Effector memory CD8-positive, alpha-beta T cell (primary cell): ENCODE measurements at places on chromosomes 1 and 21.

DNA sequence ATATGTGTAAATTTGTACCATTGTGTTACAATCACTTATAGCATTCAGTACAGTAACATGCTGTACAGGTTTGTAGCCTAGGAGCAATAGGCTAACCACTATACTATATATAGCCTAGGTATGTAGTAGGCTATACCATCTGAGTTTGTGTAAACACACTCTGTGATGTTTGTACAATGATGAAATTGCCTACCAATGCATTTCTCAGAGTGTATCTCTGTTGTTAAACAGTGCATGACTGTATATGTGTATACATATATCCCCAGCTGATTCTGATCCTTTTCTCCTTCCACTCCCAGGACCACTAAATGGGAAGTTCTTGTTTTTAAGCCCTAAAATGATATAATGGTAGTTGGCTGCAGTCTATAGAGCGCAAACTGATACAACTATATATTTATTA is 7.8 kb downstream of the GNPAT start:
- no peak for DNase-seq

DNA sequence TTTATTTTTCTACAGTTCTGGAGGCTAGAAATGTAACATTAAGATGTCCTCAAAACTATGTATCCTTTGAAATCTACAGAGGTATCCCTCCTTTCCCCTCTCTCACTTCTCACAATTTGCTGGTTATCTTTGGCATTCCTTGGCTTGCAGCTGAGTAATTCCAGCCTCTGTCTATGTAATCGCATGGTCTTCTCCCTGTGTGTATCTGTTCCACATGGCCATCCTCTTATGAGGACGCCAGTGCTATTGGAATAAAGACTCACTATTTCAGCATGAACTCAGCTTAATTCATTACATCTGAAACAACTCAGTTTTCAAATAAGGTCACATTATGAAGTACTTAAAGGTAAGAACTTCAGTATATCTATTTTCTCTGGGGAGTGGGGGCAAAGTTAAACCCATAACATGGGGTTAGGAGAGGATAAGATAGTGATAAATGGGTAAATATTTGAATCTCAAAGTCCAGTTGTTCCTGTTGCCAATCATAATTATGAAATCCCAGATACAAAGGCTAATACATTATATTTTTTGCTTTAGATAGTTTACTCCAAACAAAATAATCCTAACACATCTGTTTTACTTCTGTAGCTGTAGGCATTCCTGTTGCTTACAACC is 1290.8 kb downstream of the NCAM2 start:
- no peak for DNase-seq

- no peak for DNase-seq
These were observed 325.7 kb downstream of the TGFB2 start for GRCh38 chr1:218670875-218671274.

- no peak for DNase-seq
These were observed 617.5 kb upstream of the BEND5 start for GRCh38 chr1:49394200-49394599.

GRCh38 chr1:3735027-3735681 is 17.1 kb upstream of the CCDC27 start:
- DNase-seq, result no peak

DNA sequence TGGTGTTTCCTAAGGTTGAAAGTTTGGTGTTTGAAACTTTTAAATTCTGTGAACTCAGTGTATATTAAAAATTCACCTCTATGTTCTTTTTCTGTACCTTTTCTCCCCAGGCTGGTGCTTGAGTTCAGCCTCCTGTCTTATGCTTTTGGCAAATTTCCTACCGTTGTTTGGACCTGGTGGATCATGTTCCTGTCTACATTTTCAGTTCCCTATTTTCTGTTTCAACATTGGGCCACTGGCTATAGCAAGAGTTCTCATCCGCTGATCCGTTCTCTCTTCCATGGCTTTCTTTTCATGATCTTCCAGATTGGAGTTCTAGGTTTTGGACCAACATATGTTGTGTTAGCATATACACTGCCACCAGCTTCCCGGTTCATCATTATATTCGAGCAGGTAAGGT is 24.9 kb upstream of the AXDND1 start:
- no peak for DNase-seq

DNA sequence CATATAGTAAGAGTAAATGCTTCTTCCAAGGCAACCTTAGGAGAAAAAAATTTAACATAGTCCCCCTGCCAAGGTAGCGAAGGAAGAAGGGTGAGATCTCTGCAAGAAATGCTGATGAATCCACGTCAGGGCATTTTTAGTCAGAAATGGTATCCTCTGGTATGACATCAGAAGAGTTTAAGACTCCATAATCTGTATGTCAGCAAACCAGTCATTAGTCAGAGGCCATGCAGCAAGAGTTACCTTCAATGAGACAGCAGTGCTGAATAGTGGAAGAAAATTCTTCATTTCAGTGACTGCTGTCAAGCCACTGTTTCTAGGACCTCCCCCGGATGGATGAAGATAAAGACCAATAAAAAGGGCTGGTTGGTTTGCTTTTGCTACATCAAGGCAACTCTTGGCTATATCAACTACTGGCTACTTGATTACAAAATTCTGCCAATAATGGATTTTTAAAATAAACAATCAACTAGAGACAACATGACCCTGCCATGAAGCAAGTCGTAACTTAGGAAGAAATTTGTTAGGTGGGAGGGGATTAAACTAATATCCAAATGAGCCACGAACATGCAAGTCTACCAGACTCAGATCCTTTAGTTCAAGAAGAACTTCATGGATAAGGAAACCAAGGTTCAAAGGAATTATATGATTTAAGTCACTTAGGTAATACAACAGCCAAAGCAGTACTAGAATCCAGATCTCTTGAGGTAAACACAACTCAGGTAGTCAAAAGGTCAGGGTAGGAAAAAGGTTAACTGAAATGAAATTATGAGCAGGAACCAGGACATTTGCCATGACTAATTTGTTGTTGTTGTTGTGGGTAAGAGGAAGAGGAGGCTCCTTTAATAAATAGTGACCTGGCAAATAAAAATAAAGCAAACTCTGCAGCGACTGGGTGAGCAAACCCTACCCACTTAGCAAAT is 25.6 kb upstream of the GUCA2A start:
- no peak for DNase-seq

DNA sequence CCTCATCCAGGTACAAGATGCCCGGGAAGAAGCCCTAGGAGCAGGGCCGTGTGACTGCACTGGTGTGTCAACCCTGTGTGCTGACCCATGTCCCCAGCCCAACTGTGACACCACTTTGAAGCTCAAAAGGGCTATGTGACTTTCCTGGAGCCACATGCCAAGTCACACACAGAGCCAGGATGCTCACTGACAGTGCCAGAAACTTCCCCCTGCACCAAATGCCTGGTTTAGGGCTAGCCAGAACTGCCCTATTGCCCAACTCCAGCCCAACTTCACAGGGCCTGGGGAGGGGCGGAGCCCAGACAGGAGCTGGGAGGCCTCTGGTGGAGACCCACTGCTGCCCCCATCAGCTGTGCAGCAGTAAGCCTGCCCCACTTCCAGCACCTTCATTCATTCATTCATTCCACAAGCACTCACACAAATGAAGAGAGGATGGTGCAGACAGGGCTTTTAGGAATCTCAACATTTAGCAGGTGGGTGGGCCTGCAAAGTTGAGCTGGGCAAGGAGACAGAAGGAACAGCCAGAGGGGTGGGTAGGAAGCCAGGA is 36.7 kb downstream of the KCNQ4 start:
- no peak for DNase-seq

GRCh38 chr21:45644041-45644906 is 749 bp downstream of the PCBP3 start:
- DNase-seq, result peak; percentile 11

DNA sequence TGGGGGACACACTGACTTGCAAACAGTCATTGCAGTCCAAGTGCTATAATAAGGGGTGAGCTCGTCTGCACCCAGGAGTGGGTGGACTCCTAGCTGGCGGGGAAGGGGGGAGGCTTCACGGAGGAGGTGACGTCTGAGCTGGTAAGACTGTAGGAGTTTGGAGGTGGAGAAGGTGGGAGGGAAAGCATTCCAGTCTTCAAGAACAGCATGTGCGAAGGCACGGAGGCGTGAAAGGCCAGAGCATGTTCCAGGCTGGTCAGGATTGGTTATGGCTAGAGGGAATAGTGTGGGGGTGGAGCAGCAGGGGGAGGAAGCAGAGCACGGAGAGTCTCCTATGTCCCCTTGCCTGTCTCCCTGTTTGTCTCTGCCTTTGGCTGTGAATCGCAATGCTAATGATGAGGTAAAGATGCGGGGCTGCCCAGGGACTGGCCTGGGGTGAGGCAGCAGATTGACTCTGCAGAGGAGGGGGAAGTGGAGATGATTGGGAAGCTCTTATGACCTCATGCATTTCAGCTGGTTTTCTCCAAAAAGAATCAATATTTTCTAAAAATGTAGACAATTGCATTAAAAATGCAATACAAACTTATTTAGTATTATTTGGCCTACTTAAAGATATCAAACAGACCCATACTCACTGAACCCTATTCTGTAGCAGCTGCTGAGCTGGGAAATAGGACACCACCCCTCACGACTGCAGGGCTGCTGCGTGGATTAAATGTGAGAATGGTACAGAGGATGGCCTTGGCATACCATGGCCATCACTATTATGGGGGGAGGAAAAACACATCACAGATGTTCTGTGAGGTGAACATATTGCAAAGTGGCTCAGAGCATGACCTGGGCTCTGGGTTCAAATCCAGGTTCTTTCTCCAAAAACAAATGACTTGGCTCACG is 2.6 kb upstream of the ZNF436 start:
- DNase-seq, result no peak

DNA sequence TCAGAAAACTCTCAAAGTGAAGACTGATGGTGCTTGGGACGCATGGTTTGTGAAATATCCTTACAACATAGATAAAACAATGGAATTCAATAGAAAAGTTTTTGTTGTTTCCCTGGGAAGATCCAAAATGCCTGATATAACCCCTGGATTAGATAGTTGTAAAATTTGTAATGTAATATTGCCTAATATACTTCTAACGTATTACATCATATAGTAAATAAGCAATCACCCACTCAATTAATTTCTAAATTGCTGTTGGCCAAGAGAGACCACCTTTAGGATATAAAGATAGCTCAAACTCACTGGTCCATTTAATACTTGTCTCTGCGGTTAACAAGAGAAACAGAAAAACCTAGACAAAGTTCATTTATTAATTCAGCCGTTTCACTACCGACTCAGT is 42.2 kb downstream of the TTC13 start:
- DNase-seq, result no peak

DNA sequence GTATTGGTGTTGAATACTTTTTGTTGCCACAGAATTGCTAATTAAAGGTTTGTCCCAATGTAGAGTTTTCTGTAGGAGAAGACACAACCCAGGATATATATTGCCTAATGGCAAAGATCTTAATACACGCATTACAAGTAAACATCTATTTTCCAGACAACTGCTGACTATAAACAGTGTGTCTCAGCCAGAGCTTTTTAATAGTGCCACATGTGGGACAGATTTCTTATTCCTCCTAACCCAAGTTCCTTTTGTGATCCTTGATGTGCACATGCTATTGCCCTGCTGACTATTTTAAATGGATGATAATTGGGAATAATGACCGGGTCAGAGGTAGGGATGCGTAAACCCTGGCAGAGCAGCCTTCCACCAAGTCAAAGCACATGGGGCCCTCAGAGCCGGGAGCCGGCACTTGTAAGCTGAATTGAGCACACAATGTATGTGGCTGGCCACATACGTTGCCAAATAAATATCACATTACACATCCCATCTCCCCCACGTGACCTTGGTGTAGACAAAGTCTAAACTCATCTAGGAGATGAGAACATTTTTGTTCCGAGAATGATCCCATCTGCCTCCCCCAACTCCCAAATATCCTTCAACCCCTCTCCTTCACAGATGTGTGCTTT is 209.8 kb upstream of the NFIA start:
- DNase-seq, result no peak

DNA sequence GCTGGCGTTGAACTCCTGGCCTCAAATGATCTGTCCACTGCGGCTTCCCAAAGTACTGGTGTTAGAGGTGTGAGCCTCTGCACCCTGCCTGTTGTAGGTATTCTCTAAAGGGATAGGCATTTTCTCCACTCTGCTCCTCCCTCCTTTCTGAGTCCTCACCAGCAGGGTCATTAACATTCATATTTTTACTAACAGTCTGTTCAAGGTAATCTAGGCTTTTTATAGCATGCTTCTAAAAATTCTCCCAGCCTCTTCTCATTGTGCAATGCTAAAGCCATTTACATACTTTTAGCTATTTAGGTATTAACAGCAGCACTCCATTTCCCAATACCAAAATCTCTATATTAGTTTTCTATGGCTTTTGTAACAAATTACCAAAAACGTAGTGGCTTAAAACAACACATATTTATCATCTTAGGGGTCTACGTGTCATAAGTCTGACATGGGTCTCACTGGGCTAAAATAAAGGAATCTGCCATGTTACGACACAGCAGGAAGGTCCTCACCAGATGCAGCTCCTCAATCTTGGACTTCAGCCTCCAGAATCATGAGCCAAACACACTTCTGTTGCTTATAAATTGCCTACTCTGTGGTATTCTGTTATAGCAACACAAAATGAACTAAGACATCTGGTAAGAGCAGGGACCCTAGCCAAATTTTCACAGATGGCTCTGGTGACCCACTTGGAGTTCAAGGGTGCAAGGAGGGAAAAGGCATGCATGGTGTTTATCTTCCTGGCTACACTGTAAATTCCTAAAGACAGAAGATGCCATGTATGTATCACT is 2.9 kb upstream of the SLC2A7 start:
- DNase-seq, result no peak

GRCh38 chr1:24309762-24310485 is 9.2 kb upstream of the GRHL3 start:
- no peak for DNase-seq

- no peak for DNase-seq
These were observed 16.6 kb upstream of the S1PR1 start for GRCh38 chr1:101219924-101220870.

- DNase-seq, result no peak
These were observed 25.6 kb downstream of the FCRL2 start for GRCh38 chr1:157751283-157751682.

- DNase-seq, result no peak
These were observed 590 bp upstream of the TACSTD2 start for GRCh38 chr1:58577654-58578030.

- no peak for DNase-seq
These were observed 627 bp upstream of the DLGAP3 start for GRCh38 chr1:34929853-34930701.

GRCh38 chr21:42360317-42360716 is 6.0 kb downstream of the TFF1 start:
- no peak for DNase-seq

GRCh38 chr21:38388647-38389353 is 109.5 kb downstream of the ERG start:
- DNase-seq, result no peak
